Neural crest cell (in vitro differentiated cells): ENCODE measurements at places on chromosomes 2 and 18. TPM values are rescaled to one million over a fixed set of nuclear protein-coding genes. Genes with fewer than 3 reads are reported as not detected.

DNA sequence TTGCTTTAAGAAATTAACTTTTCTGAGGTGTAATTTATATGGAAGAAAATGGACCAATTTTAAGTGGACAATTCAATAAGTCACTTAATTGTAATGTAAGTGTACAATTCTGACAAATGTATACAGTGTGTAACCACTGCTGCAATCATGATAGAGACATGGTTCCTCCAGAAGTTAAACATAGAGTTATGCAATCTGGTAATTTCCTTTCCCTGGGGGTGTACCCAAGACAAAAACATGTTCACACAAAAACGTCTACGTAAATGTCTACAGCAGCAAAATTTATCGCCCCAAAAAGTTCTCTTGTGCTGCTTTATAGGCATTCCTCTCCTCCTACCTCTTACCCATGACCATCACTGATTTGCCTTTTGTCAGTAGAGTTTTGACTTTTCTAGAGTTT, 141.5 kb downstream of the AQP4 start:
- no peak overlapping the region for H3K27ac ChIP-seq
- H3K27me3 ChIP-seq: no peaks in the 10 kb centered on the region
- peaks cover 8% of the 10 kb centered on the region for H3K4me1 ChIP-seq

GRCh38 chr2:42639340-42640077, 71.1 kb downstream of the MTA3 start:
- peaks cover 18% of the 10 kb centered on the region for H3K4me1 ChIP-seq
- DNase-seq: no peak
- H3K36me3 ChIP-seq: no peaks in the 10 kb centered on the region

DNA sequence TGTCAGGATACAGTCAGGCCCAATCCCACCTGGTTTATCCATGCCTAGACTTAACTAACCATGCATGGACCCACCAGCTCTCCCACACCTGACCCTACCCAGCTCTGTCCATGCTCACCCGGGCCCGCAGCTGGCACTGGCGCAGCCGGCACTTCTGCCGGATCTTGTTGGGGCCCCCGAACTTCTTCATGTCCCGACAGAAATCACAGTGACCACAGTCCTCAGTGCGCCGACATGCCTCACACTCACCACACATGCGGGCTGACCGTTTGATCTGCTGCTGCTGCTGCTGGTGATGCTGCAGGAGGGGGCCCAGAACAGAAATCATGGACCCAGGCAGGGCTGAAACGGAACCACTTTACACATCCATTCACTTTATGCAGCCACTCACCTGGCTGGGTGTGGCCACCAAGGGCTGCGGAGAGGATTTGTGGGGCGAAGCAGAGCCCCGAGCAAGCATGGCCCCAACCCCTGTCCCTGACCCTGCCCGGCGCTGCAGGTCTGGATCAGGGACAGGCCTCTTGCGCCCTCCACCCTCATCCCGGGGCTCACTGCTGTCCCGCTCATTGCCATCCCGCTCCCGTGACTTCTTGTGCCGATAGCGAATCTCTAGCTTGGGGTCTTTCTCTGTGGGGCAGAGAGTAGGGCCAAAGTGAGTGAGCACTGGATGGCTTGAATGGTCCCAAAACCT, 1.7 kb downstream of the CXXC1 start:
- peaks cover 29% of the 10 kb centered on the region for H3K4me1 ChIP-seq
- no peak overlapping the region for H3K27ac ChIP-seq
- no peak for DNase-seq
- peaks cover 4% of the 10 kb centered on the region for H3K27me3 ChIP-seq
- peaks cover 13% of the 10 kb centered on the region for H3K36me3 ChIP-seq
- H3K4me3 ChIP-seq: peak overlapping the region; percentile 98

The AKAIN1 gene
- total RNA-seq: not detected in 2 replicates

The ANKRD30BL gene
- total RNA-seq: not detected in 2 replicates
